ENCODE measurements at places on chromosomes 2 and 18. TPM values are rescaled to one million over a fixed set of nuclear protein-coding genes. Genes with fewer than 3 reads are reported as not detected.

The HRH4 gene
- not detected for total RNA-seq

GRCh38 chr18:27685091-27685490 lies 491.8 kb downstream of the CDH2 start:
- no peaks in the 10 kb centered on the region for H3K27me3 ChIP-seq
- H3K4me1 ChIP-seq = no peaks in the 10 kb centered on the region

- DNase-seq = no peak
- no peaks in the 10 kb centered on the region for H3K27me3 ChIP-seq
- H3K36me3 ChIP-seq = no peaks in the 10 kb centered on the region
- H3K4me1 ChIP-seq = peaks cover 23% of the 10 kb centered on the region
Observed at GRCh38 chr2:84880645-84881521, at the start of gene TRABD2A. Gene TRABD2A, minus strand, starts transcription at chr2:84881084. Its CDS starts 45 bp downstream, at chr2:84881039.

DNA sequence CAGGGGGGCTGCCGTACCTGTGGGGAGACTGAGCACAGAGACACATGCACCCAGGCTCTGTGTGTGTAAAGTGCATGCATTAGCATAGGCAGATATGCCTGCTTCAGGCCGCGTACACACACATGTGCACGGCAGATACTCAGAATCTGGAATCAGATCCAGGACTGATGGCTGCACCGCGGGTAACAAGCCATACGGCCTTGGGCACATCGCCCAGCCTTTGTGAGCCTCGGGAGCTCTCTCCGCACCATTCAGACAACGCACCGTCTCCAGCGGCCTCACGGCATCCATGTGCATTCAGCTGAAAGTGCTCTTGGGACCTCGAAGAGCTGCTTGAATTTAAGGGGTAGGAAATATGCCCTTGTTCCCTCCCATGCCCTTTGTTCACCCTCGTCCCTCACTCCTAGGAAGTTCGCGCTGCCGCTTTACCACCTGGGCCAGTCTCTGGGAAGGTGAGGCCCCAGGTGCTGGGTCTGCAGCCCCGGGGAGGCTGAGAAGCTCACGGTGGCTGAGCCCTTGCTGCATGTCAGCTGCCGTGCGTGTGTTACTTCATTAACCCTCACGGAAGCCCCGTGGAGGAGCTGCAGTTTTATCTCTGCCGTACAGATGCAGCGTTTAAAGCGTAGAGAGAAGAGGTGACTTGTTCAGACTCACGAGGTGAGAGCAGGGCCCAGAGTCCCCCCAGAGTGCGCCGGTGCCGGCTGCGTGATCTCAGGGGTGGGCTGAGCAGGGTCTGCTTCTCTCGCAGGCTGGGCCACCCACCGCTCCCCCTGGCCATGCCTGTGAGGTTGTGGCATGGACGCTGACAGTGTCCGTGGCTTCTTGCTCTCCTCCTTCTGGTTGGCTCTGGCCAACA lies 377.7 kb upstream of the MYT1L start:
- H3K27me3 ChIP-seq = no peaks in the 10 kb centered on the region
- H3K4me1 ChIP-seq = no peaks in the 10 kb centered on the region
- no peak overlapping the region for H3K4me3 ChIP-seq
- DNase-seq = no peak
- H3K36me3 ChIP-seq = no peaks in the 10 kb centered on the region

DNA sequence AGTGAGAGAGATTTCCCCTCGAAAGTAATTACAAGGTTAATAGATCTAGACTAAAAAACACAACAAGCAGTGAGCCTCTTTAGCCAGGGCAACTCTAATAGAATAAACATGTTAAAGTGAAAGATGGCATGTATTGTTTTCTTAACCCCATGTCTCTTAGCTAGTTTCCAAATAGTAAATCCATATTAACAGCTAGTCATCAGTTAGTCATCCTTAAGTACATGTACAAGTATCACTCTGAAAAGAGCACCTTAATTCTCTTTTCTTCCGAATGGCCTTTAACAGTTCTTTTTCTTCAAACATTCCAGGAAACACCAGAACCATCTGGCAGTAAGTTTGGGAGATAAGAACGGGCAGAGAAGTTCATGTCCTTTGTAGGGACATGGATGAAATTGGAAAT lies 1480.0 kb downstream of the LRP1B start:
- H3K4me3 ChIP-seq = no peak overlapping the region
- no peaks in the 10 kb centered on the region for H3K36me3 ChIP-seq
- no peaks in the 10 kb centered on the region for H3K27me3 ChIP-seq
- DNase-seq = no peak
- H3K4me1 ChIP-seq = no peaks in the 10 kb centered on the region

DNA sequence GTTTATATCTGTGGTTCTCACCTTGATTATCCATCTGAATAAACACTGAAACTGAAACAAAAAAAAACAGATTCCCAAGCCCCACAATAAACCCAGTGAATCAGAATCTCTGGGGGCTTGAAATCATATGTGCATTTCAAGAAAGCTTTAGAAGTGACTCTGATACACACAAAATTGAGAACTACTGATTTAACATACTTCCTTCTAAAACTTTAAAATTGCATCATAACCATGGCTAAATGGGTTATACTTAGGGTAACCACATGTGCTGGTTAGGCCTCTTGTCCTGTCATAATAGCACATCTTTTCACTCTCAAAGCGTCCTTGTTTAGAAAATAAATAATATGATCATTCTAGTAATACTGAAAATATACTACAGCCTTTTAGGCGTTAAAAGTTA lies 100.9 kb downstream of the ATAD2B start:
- no peaks in the 10 kb centered on the region for H3K27me3 ChIP-seq
- H3K4me1 ChIP-seq = no peaks in the 10 kb centered on the region
- H3K4me3 ChIP-seq = no peak overlapping the region
- H3K36me3 ChIP-seq = peaks cover 10% of the 10 kb centered on the region
- H3K27ac ChIP-seq = no peak overlapping the region
- DNase-seq = no peak

- H3K4me3 ChIP-seq = no peak overlapping the region
- no peaks in the 10 kb centered on the region for H3K4me1 ChIP-seq
- no peak overlapping the region for H3K27ac ChIP-seq
- DNase-seq = no peak
- H3K36me3 ChIP-seq = no peaks in the 10 kb centered on the region
- no peaks in the 10 kb centered on the region for H3K27me3 ChIP-seq
Observed at GRCh38 chr18:67665266-67665665, 148.7 kb upstream of the DSEL start.

GRCh38 chr2:44009136-44009735 lies 13.4 kb upstream of the LRPPRC start:
- no peak overlapping the region for H3K4me3 ChIP-seq
- H3K27me3 ChIP-seq = no peaks in the 10 kb centered on the region
- no peak overlapping the region for H3K27ac ChIP-seq
- H3K36me3 ChIP-seq = no peaks in the 10 kb centered on the region
